ENCODE measurements at places on chromosomes 2 and 18.

- no peak for DNase-seq
Observed at GRCh38 chr18:10054366-10054765, 140.6 kb downstream of the VAPA start.

GRCh38 chr2:39647104-39647765 is 18.5 kb upstream of the TMEM178A start:
- DNase-seq: no peak

- no peak for DNase-seq
Observed at GRCh38 chr2:217911283-217912097, 91.3 kb downstream of the TNS1 start.

DNA sequence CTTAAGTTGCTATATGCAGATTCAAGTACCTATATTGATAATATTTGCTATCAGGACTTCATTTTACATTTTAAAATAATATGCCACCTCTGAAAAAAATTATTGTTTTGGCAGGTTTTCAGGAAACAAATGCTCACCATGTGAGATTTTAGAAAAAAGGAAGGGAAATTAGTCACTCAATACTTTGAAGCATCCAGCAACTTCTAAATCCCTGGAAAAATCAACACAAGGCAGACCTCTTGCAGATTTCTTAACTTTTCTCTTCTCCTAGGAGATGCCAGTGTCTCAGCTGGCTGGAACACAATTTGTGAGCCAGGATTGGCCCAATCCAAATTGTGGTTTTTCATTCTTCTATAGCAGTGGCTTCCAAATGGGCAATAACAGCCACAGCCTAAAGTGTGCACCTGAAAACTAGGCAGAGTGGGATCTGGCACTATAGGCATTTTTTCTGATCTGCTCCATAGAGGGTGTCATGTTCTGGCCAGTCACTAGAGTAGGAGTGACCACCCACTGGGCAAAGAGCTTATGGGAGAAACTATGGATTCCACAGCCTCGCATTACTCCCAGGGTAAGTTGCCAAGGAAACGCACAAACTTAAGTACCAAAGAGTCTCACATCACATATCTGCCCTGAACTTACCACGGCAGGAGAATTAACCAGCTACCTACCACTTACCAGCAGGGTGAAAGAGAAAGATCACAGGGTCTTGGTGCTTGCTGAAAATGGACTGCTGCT is 28.1 kb upstream of the THOC1 start:
- DNase-seq: no peak

GRCh38 chr18:8982416-8983183 is 119.9 kb upstream of the NDUFV2 start:
- DNase-seq: peak; percentile 40

- DNase-seq: no peak
Observed at GRCh38 chr18:70028734-70029133, 81.1 kb upstream of the CD226 start.

- no peak for DNase-seq
Observed at GRCh38 chr2:181407171-181407570, 50.0 kb upstream of the ITGA4 start.

GRCh38 chr18:21757833-21758232 is 17.2 kb downstream of the MIB1 start:
- DNase-seq: no peak

- DNase-seq: no peak
Observed at GRCh38 chr2:64766841-64767669, 113.3 kb upstream of the SERTAD2 start.

GRCh38 chr2:178874529-178875240 is 67.5 kb upstream of the TTN start:
- no peak for DNase-seq

GRCh38 chr2:25470806-25471205 is 129.1 kb upstream of the DNMT3A start:
- no peak for DNase-seq

DNA sequence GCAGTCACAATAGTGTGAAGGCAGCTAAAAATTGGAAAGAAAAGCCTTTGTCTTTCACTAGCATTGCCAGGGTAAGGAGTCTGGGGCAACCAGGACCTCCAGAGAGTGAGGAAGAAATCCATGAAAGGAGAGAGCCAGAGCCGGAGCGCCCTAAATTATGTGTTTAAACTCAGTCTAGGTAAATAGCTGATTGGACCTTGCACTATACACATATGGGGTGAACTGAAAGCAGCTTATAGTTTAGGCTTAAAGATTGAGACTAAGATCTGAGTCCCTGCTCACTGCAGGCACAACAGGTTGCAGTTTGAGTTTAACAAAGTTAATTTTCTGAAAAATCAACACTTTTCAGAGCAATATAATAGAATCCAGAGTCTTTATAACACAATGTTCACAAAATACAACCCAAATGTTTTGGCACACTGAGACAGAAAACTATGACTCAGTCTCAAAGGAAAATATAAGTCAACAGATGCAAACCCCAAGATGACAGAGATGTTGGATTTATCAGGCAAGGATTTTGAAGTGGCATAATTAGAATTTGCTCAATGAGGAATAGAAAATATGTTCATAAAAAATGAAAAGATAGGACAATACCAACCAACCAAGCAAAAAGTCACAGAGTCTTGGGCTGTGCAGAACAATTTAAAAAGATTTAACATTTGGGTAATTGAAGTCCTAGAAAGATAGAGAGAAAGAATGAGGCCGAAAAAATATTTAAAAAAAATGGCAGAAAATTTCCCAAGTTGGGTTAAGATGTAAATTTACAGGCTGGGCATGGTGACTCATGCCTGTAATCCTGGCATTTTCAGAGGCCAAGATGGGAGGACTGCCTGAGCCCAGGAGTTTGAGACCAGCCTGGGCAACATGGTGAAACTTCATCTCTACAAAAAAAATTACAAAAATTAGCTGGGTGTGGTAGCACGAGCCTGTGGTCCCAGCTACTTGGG is 39.6 kb downstream of the DOK1 start:
- DNase-seq: no peak

DNA sequence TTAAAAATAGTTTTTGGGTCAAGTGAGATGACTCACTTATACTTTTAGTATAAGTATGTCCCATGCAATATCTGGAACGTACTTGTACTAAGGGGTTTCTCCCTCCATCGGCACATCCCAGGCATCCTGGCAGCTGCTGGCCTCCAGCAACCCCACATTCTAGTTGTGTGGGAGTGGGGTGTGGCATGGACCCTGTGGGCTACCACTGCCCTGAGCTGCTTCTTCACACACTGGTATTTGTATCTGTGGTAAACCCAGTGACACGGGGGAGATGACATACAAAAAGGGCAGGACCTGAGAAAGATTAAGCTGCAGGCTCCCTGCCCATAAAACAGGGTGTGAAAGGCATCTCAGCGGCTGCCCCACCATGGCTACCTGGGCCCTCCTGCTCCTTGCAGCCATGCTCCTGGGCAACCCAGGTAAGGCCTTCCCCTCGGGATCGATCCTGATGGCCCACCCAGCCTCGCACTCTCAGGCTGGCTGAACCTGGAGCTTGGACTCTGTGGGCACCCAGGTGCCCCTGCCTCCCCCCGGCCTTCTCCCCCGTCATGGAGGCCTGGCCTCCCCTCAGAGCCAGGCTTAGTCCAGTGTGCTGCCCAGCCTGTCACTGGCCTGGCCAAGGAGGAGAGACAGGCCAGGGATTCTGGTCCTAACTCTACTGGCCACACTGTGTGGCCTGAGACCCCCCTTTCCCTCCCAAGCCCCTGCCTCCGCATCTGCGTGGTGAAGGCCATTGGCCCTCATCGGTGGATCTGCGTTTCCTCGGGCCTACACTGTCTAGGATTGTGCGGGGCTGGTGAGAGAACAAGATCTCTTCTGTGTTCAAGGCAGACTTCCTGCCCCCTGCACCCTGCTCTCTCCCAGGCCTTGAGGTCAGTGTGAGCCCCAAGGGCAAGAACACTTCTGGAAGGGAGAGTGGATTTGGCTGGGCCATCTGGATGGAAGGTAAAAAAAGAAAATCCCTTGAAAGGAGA is at the start of gene GNLY:
TSS of gene GNLY (plus strand) at position 307 of the 974 bp plus-strand sequence. CDS start at position 368, 61 bp downstream.
- DNase-seq: no peak

GRCh38 chr18:31702449-31702848 is 18.1 kb upstream of the B4GALT6 start:
- no peak for DNase-seq

GRCh38 chr2:177758591-177759371 is 313.8 kb downstream of the PDE11A start:
- DNase-seq: peak; percentile 22

DNA sequence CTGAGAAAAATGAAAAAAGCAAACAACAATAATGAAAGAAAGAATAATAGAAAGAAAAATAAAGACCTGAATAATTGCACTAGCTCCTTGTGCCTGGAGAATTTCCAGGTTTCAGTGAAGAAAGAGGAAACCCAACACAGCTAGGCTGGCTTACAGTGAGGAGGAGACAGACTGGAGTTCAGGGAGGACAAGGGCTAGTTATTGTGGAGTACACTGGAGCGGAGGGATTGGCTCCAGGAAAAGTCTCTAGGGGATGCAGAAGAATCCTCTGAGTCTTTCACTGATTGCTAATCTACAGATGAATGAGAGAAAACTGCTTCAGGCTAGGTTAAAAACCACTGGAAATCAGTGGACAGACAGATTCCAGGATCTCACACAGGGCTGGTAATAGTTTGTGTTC is 163.6 kb upstream of the RBMS1 start:
- DNase-seq: no peak

DNA sequence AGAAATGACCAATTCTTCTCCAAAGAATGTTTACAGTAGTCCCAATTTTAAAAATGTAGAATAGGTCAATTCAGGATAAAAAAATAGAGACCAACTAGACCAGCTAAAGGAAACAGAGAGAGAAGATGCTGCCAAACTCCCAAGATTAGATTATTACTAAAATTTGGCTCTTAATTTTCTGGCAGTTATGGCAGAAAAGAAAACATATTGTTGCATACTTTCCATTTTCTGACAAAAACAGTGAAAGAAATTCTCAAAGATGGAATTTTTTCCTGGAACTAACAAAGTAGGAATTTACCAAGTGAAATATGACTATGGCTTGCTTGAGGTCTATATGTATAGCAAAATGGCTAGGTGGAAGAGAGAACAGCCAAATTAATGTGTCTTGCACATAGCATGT is 138.3 kb upstream of the STK17B start:
- no peak for DNase-seq

- DNase-seq: no peak
Observed at GRCh38 chr18:9924371-9924943, 10.6 kb downstream of the VAPA start.

GRCh38 chr2:212480447-212480846 is 58.2 kb downstream of the ERBB4 start:
- DNase-seq: no peak

GRCh38 chr2:112004253-112004645 is 50.8 kb upstream of the TMEM87B start:
- DNase-seq: no peak

DNA sequence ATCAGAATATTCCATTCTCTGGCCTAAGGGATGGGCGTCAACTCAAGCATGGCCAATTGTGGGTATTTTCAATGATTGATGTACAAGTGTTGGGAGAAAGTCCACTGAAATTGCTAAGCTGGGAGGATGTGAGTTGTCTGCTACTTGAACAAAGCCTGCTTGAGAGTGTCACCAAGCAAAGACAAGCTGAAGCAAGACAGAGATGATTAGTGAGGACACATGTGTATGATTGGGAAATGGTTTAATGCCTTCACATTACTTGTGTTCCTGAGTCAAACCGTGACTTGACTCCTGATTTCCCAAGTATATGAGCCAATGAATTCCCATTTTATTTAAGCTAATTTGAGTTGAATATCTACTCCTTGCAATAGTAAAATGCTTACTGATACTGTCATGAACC is 23.7 kb upstream of the NRP2 start:
- DNase-seq: no peak

DNA sequence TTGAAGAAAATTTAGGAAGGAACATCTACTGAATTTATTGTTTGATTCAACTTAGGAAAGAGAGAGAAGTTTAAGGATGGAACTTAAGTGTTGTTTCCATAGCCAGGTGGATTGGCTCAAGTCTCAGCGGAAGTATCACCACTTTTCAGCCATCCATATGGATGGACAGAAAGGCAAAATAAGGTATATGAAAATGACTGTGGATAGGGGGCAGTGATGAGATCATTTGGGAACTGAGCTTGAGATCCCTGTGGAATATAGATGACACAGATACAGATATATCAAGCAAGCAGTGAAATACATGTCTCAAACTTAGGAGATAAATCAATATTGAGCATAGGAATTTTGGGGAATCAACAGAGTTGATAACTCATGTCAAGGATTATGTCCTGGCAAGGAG is 1462.7 kb upstream of the NXPH2 start:
- DNase-seq: no peak

DNA sequence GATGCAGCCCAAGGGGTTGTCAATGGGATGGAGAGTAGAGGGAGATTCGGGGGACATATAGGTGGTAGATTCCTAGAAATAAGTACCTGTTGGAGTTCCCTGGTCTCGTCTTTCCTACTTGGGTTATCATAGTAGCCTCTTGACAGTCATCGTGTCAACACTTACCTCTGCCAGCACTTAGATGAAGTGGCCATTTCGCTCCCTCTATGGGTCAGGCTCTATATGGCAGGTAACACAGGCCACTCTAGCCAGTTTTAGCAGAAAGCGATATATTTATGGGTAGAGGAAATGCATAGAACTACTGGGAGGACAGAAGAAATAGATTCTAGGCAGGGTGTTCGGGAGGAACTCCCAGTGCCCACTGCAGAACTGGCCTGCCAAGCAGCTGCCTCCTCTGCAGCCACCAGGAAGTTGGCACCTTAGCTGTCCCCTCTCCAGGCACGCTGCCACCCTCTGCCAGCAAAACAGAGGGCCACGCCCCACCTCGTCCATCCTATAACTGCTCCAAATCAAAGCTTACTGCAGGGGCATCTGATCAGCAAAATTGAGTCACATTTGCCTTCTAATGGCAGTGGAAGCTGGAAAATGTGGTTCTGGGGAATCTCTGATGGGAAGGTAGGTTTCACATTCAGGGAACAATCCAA is 181.3 kb downstream of the INSIG2 start:
- DNase-seq: no peak

DNA sequence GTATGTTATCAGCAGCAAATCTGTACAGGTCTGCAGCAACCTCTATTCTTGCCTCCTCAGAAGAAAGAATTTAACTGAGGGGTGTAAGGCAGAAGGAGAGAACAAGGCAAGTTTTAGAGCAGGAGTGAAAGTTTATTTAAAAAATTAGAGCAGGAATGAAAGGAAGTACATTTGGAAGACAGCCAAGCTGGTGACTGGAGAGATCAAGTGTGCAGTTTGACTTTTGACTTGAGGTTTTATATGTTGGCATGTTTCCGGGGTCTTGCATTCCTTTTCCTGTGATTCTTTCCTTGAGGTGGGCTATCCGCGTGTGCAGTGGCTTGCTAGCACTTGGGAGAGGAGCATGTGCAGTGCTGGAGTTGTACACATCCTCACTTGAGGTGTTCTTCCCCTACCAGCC is 16.5 kb upstream of the CERS6 start:
- DNase-seq: no peak

GRCh38 chr2:212030709-212031108 is 507.9 kb downstream of the ERBB4 start:
- DNase-seq: no peak

GRCh38 chr2:107932979-107933378 is 53.3 kb upstream of the SLC5A7 start:
- no peak for DNase-seq

GRCh38 chr2:127220102-127220767 is at the start of gene CYP27C1:
CYP27C1 (minus strand) TSS chr2:127220299; CDS start chr2:127220270, 29 bp downstream.
- DNase-seq: no peak
